Kidney epithelial cell (primary cell): ENCODE measurements at places on chromosomes 6 and 20. TPM values are rescaled to one million over a fixed set of nuclear protein-coding genes. Genes with fewer than 3 reads are reported as not detected.

GPR63 gene
- 1.5 and 1.8 TPM in 2 replicates for total RNA-seq

DEF6 gene
- total RNA-seq = 3.2 and 3.6 TPM in 2 replicates

GRCh38 chr20:43295781-43296180 is 106.1 kb upstream of the PTPRT start:
- DNase-seq = no peak

- DNase-seq = no peak
Observed at GRCh38 chr6:164066766-164067165, 652.2 kb downstream of the QKI start.

- DNase-seq = no peak
Observed at GRCh38 chr6:68296126-68296525, 339.0 kb upstream of the ADGRB3 start.

DNA sequence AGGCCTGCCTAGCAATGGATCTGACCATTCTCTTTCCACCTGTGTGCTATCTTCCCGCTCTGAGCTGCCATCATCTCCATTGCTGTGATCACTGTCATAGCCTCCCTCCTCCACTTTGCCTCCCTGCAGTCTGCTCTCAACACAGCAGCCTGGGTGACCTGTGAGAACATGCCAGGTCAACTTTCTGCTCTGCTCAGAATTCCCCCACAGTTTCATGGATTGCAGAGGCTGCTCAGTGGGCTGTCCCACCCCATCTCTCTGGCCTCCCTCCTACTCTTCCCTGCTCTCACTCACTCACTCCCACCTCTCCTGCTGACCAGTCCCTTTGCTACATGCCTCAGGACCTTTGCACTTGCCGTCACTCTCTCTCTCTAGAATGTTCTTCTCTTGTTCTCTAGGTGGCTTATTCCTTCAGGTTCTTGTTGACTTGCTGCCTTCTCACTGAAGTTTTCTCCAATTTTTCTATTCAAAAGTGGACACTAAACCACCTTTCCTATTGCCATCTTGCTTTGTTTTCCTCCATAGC is 159.9 kb downstream of the CD83 start:
- DNase-seq = no peak

- peak; percentile 21 for DNase-seq
Observed at GRCh38 chr6:52840763-52841585, at the start of gene GSTA5. Gene GSTA5, minus strand, starts transcription at chr6:52840813.

DNA sequence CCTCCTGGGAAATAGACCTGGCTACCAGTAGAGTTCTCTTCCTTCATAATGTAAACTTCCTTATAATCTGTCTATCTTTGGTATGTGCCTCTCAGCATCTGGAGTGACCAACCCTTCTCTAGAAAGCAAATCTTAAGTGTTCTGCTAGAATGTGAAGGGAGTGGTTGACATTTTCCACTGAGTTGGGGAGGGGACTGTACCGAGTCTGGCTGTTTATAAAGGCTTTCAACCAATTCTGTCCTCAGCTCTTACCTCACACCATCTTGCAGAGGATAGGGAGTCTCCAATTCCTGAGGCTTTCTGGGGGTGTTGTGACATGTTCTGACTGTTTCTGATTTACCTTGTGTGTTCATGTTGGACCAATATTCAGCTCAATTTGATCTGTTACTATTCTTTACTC is 39.6 kb downstream of the FAM217A start:
- DNase-seq = no peak
